Putamen (tissue), 1 donor: ENCODE measurements at places on chromosomes 4 and X.

GRCh38 chr4:137649711-137650450 is 117.6 kb upstream of the PCDH18 start:
- DNase-seq, result no peak

DNA sequence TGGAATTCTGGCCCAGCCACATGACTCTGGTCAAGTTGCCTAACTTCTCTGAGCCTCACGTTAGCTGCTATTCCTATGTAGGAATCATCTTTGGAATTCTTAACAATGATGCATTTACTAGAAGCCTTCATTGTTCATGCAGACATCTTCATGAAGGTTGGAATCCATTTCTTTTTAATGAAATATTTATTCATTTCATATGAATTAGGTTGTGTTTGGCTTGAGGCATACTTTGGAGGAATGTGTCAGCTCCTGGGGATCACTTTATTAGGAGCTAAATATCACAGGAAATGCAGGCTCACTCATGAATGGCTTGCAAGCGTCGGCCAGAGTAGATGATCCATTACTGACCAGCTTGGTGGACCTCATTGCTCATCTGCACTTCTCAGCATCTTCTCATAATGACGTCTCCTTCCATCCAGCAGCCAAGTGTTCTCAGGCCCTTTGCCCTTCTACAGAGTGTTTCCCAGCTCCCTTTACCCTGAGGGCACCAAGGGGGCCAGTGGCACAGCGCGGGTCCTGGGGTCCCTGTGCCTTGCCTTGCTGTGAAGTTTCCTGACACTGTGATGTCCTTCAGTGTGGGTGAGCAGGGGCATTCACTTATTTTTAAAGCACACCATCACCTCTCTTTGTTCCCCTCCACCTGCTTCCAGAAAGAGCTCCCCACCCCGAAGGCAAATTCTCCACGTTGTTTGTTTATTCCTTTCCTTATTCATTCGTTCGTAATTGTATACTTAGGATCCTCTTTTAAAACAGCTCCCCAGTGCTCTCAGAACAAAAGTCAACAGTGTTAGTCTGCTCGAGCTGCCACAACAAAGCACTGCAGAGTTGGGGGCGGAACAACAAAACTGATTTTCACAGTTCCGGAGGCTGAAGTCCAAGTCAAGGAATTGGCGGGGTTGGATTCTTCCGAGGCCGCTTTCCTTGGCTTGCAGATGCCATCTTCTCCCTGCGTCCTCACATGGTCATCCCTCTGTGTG is 106.8 kb downstream of the STK32B start:
- no peak for DNase-seq

DNA sequence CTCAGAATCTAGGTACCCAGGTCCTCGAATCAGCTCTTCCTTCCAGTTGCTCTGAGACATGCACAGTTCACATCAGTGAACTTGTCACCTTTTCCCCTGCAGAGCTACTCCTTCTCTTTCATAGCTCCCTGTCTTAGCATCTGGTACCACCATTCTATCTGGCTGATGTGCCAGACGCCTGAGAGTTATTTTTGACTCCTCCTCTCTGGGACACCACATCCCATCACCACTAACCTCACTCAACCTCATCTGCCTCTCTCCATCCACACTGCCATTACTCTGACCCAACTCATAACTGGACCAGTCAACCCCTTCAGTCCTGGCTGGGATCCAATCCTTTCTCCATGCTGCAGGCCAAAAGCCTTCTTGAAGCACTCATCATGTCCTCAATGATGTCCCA is 44.5 kb downstream of the SLC2A9 start:
- DNase-seq, result no peak

GRCh38 chr4:151930372-151930771 is 169.6 kb upstream of the GATB start:
- no peak for DNase-seq

- no peak for DNase-seq
These were observed 60.9 kb downstream of the C4orf46 start for GRCh38 chr4:158610790-158611189.

DNA sequence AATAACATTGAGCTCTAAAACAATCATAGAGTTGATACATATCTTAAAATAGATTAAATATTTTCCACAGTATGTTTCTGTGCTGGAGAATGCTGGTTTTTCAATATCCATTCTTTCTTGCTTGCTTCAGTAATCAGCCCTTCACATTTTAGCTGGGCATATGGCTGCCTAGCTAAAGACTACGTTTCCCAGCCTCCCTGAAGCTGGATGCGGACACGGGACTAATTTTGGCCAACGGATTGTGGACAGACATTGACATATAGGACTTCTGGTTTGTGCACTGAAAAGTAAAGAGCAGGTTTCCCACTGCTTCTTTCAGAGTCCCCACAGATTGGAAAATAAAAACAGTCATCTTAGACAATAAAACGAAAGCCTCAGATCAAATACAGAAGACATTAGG is 97.3 kb downstream of the COL25A1 start:
- DNase-seq, result no peak

- DNase-seq, result no peak
These were observed 1999.1 kb upstream of the ADGRL3 start for GRCh38 chr4:59200992-59201391.
